ENCODE measurements at places on chromosomes 4 and X.

DNA sequence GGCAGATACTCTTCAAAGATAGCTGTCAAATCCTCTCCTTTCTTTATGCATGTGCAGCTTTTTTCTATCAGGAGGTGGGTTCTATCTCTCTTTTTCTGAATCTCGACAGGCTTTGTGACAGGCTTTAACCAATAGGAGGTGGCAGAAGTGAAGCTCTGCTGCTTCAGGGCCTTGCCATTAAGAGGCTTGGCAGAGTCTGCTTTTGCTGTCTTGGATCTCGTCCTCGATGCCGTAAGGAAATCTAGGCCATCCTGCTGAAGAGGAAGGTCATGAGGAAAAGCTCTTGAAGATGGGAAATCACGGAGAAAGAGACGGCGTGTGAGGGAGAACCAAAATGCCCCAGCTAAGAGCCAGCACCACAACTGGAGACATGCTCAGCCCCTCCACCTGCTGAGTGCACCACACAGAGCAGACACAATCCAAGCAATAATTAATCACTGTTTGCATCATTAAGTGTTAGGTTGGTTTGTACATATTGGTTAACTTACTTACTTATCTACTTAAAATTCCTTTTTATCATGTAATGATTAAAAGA, 92.2 kb downstream of the DDIT4L start:
- no peak for DNase-seq

GRCh38 chr4:55904576-55904975, 44.2 kb upstream of the CEP135 start:
- DNase-seq, result no peak

- no peak for DNase-seq
These were observed 326.7 kb downstream of the GUCY2F start for GRCh38 chrX:109155161-109155560.

- no peak for DNase-seq
These were observed 72.2 kb downstream of the RASGEF1B start for GRCh38 chr4:81399306-81400086.

- DNase-seq, result no peak
These were observed 33.5 kb downstream of the HTRA3 start for GRCh38 chr4:8303081-8303480.

GRCh38 chrX:9805956-9806355, 19.7 kb downstream of the SHROOM2 start:
- DNase-seq, result no peak

- DNase-seq, result no peak
These were observed 20.1 kb downstream of the CA5B start for GRCh38 chrX:15758140-15758539.

- no peak for DNase-seq
These were observed 192.9 kb upstream of the RBPJ start for GRCh38 chr4:26127851-26128337.

DNA sequence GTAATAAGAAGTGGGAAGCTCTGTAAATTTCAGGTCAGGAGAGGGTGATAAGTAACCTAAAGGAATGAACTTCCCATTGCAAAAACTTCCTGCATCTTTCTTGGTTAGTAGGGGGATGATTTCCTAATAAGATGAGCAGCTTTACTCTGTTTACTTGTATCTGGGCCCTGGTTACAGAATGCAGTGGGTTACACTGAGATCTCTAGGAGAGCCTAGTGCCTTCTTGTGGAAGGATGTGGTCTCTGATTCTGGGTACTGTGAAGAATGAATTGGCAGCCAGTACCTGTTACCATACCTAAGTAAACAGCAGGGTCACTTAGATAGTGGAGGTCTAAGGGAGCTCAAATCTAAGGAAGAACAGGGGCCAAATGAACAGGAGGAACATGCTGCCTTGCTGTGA, 320.6 kb downstream of the ARHGAP10 start:
- DNase-seq, result no peak

DNA sequence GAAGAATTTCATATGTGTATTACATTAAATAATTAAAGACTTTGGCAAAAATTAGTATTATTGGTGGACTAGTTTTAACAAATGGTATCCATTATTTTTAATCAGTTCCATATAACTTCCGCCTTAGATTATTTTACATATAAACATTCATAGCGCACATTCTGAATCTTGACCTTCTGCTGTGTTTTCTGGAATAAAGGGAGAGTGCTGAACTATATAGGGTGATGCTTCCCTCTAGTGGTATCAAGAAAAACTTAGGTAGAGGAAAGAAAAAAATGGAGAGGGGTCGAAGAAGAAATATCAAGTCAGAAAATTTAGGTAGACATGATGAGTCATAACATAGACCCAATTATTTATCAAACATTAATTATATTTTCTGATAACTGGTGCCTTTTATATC, 155.6 kb upstream of the PACRGL start:
- no peak for DNase-seq

GRCh38 chrX:672931-673330, 42.3 kb downstream of the SHOX start:
- DNase-seq, result no peak

- DNase-seq, result no peak
These were observed 610.2 kb downstream of the UBE2NL start for GRCh38 chrX:144494074-144494473.

DNA sequence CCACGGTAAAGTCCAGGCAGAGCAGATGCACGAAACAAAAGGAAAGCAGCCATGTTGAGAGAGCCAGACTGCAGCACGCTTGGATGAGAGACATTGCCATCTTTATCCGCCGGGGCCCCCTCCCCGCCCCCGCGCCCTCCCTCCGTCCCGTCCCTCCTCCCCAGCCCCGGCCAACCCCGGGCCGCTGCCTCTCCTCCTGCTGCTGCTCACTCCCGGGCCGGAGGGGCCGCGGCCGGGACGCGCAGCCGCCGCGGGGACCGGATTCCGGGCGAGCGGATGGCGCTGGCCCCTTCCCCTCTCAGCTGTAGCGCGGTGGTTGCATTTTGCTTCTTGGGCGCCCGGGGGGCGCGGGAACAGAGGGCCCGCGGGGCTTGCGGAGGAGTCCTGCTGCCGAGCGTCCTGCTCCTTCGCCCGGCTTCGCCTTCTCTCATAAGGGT, 542 bp downstream of the RNF150 start:
- no peak for DNase-seq

DNA sequence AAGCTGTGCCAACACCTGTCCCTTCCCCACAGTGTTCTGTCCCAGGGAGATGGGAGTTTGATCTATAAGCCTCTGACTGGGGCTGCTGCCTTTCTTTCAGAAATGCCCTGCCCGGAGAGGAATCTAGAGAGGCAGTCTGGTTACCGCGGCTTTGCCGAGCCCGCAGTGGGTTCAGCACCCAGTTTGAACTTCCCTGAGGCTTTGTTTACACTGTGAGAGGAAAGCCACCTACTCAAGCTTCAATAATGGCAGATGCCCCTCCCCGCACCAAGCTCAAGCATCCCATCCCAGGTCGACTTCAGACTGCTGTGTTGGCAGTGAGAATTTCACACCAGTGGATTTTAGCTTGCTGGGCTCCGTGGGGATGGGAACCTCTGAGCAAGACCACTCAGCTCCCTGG, 33.3 kb upstream of the ARSJ start:
- no peak for DNase-seq

- DNase-seq, result no peak
These were observed 17.6 kb downstream of the GRIA3 start for GRCh38 chrX:123201720-123202119.

DNA sequence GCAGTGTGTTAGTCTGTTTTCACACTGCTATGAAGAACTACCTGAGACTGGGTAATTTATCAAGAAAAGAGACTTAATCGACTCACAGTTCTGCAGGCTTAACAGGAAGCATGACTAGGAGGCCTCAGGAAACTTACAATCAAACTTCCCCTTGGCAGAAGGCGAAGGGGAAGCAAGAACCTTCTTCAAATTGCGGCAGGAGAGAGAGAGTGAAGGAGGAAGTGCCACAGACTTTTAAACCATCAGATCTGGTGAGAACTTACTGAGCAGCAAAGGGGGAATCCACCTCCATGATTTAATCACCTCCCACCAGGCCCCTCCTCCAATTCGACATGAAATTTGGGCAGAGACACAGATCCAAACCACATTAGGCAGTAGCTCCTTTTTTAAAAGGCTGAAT, 59.2 kb upstream of the LEF1 start:
- no peak for DNase-seq

- DNase-seq, result no peak
These were observed 84.1 kb downstream of the SPATA18 start for GRCh38 chr4:52135171-52135570.

DNA sequence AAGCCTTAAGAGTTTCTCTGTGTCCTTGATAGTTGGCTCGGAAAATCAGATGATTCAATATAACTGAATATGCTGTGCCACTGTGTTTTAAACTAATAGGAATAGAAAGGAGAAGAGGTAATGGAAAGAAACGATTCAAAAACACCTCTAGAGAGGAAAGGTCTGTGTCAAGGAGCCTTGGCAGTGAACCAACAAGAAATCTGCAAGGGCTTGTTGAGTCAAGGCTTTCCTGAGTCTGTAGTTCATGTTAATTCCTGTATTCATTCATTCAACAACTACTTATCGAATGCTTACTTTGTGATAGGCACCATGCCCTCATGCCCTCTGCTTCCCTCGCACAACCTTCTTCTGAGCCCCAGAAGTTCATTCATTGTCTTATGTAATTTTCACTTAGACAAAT, 336.0 kb downstream of the PDHA2 start:
- DNase-seq, result no peak

GRCh38 chr4:130054908-130055307, 959.0 kb downstream of the C4orf33 start:
- DNase-seq, result no peak

GRCh38 chrX:47185241-47185640, 8.4 kb upstream of the UBA1 start:
- DNase-seq, result no peak

- no peak for DNase-seq
These were observed 182.4 kb upstream of the CXXC4 start for GRCh38 chr4:104677116-104677515.

GRCh38 chr4:140315019-140315418, 58.4 kb upstream of the SCOC start:
- no peak for DNase-seq

DNA sequence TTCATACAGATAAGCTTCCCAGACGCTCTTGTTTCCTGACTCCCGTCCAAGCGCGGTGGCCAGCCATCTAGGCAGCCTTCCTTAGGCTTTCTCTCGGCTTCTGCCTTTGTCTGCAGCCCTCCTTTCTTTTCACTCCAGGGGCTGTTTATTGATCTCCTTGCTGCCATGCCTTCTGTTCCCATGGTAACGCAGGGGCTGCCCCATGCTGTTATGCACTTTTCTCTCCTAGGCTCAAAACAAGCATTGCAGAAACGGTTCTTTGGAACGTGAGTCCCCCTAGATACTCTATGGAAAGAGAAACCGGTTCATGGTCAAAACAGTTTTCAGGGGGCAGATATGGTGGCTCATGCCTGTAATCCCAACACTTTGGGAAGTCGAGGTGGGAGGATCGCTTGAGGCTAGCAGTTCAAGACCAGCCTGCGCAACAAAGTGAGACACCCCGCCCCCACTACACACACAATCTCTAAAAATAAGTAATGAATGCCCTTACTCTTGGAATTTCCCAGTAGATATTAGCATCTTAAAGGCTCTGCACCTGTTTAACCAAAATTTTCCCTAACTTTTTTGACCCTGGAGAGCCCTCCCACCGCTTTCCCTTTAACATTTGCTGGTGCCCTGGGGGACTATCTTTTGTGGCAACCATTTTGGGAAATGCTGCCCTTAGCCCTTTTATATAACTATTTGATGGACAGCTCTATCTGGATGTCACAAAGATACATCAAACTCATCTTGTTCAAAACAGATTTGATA, 53.9 kb upstream of the ZNF157 start:
- no peak for DNase-seq

DNA sequence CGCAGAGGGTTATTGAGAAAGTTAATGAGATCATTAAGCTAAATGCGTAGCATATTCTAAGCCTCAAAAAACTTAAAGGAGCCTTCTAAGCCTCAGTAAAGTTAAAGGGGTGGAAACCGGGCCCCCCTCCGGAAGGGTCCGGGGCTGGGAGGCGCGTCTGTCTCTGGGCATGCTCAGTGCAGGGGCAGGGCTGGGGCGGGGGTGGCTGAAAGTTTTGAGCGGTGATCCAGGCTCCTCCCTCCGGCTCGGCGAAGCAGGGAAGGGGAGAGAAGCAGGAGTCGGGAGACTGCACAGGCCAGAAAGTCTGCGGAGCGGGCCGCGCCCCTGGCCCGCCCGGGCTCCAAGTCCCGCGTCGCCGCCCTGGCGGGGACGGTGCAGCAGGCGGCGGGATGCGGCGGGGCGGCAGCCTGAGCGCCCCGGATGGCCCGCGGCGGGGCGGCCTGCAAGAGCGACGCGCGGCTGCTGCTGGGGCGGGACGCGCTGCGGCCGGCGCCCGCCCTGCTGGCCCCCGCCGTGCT, at the start of gene EVC:
Gene EVC, plus strand, starts transcription at position 241 of the 518 bp plus-strand sequence. Its CDS starts 180 bp downstream, at position 421.
- no peak for DNase-seq

- no peak for DNase-seq
These were observed 1.8 kb downstream of the CASP3 start for GRCh38 chr4:184647266-184648053.

GRCh38 chr4:137623013-137623412, 90.7 kb upstream of the PCDH18 start:
- no peak for DNase-seq

- no peak for DNase-seq
These were observed 119.0 kb upstream of the PDLIM3 start for GRCh38 chr4:185654311-185654710.

- DNase-seq, result no peak
These were observed 189.9 kb upstream of the PGRMC2 start for GRCh38 chr4:128477540-128477939.

GRCh38 chr4:87677731-87678130, 27.7 kb downstream of the DMP1 start:
- DNase-seq, result no peak

DNA sequence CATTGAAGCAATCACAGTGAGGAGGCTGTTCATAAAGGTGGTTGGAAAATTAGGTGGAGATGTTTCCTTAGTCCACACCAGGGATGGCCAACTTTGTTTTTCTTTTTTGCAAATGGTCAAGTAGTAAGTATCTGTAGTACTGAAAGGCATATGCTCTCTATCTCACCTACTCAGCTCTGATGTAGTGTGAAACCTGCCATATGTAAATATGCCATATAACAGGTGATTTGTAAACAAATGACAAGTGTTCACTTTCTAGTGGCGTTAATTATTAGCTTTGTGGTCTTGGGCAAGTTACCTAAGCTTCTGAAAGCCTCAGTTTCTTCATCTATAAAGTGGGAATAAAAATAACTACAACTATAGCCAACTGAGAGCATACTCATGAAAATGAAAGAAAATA, 421.4 kb upstream of the LCORL start:
- DNase-seq, result no peak

GRCh38 chrX:45801554-45801953, 600.9 kb upstream of the DIPK2B start:
- DNase-seq, result no peak

DNA sequence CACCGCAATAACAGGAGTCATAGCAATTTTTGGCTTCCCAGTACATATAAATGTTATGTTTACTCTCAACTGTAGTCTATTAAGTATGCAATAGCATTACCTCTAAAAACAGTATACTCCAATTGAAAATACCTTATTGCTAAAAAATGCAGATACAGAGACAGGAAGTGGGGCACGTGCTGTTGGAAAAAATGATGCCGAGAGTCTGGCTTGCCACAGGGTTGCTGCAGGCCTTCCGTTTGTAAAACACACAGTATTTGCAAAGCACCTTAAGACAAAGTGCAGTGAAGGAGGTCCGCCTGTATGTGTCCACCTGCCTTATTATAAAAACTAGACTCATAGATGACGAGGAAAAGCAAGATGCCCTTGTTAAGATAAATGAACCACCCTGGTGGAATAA, 23.5 kb downstream of the CD99 start:
- DNase-seq, result no peak

Data from vagina (tissue), 2 donors.